ENCODE measurements at places on chromosomes 12 and 14.

- no peak overlapping the region for H3K27ac ChIP-seq
- no peak overlapping the region for H3K4me3 ChIP-seq
- no peaks in the 10 kb centered on the region for H3K4me1 ChIP-seq
- H3K36me3 ChIP-seq: no peaks in the 10 kb centered on the region
- H3K27me3 ChIP-seq: no peaks in the 10 kb centered on the region
Measured at GRCh38 chr14:88002421-88003075, 2.4 kb upstream of the GPR65 start.

- no peak for DNase-seq
- H3K27me3 ChIP-seq: no peaks in the 10 kb centered on the region
- H3K4me3 ChIP-seq: no peak overlapping the region
- H3K27ac ChIP-seq: peak overlapping the region; percentile 45
- no peaks in the 10 kb centered on the region for H3K36me3 ChIP-seq
Measured at GRCh38 chr12:113071135-113072112, 14.9 kb downstream of the DTX1 start.

GRCh38 chr14:104116756-104117340 lies 21.5 kb upstream of the KIF26A start:
- H3K27me3 ChIP-seq: peaks cover 43% of the 10 kb centered on the region
- H3K4me1 ChIP-seq: no peaks in the 10 kb centered on the region
- H3K36me3 ChIP-seq: no peaks in the 10 kb centered on the region

GRCh38 chr14:70257526-70257925 lies 68.8 kb upstream of the SLC8A3 start:
- H3K36me3 ChIP-seq: no peaks in the 10 kb centered on the region
- no peak overlapping the region for H3K4me3 ChIP-seq
- H3K27me3 ChIP-seq: no peaks in the 10 kb centered on the region

DNA sequence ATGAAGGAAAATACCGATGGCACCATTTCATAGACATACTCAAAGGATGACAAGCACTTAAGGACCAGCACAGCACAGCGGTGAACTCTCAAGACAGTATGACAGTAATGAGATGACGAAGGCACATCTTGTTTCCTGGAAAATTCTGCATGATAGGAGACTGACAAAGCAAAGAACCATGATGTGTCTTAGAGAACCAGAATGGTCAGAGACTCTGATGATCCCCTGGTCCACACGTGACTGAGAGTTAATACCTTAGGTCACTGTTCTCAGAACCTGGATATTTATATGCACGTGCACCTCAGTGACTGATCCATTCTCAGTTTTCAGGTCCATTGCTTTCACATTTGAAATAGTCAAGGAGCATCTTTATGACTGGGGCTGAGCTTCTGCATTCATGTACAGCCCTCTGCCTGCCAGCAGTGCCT lies 35.3 kb downstream of the PROX2 start:
- H3K36me3 ChIP-seq: peaks cover 12% of the 10 kb centered on the region
- no peak for DNase-seq
- no peak overlapping the region for H3K27ac ChIP-seq
- H3K4me1 ChIP-seq: no peaks in the 10 kb centered on the region
- no peaks in the 10 kb centered on the region for H3K27me3 ChIP-seq

- no peaks in the 10 kb centered on the region for H3K36me3 ChIP-seq
- no peak overlapping the region for H3K27ac ChIP-seq
- no peaks in the 10 kb centered on the region for H3K4me1 ChIP-seq
- DNase-seq: no peak
Measured at GRCh38 chr12:39123580-39124253, 218.3 kb upstream of the CPNE8 start.

GRCh38 chr14:100725587-100726387 lies 905 bp upstream of the DLK1 start:
- DNase-seq: no peak
- no peaks in the 10 kb centered on the region for H3K4me1 ChIP-seq
- H3K27ac ChIP-seq: no peak overlapping the region
- H3K36me3 ChIP-seq: no peaks in the 10 kb centered on the region

DNA sequence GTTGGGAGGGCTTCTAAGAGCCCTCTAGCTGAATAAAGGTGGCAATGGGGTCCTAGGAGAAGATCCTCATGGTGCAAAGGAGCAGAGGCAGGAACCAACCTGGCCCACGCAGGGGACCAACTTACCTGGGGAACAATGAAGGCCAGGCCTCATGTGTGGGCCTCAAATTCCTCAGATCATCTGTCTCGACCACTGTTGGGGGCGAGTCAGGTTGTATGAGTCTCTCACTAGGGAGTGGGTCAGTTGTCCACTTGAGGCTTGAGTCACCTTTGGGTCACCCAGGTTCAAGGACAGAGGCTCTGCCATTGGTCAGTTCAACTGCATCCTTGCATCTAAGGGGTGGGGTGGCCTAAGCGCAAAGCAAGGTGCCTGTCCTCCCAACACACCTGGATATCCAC lies 43.7 kb upstream of the BDKRB2 start:
- H3K4me3 ChIP-seq: no peak overlapping the region
- H3K36me3 ChIP-seq: no peaks in the 10 kb centered on the region
- DNase-seq: no peak
- H3K27ac ChIP-seq: no peak overlapping the region
- no peaks in the 10 kb centered on the region for H3K27me3 ChIP-seq
- H3K4me1 ChIP-seq: no peaks in the 10 kb centered on the region

DNA sequence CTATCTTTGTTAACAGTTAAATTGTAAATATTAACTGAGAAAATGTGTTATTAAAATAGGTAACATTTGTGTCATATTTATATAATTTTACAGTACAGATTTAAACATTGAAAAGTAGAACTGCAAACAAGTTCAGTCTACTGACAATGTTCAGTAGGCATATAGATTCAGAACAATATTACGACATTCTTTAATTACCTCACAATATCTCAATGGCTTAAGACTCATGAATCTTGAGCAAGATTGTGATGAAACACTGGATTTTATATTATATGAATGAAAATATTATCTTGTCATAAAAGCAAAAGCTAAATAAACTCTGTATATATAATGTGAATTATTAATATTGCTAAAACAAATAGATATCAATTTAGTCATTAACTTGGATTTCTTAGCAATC lies 194.9 kb downstream of the ADAMTS20 start:
- H3K36me3 ChIP-seq: no peaks in the 10 kb centered on the region
- H3K4me3 ChIP-seq: no peak overlapping the region

DNA sequence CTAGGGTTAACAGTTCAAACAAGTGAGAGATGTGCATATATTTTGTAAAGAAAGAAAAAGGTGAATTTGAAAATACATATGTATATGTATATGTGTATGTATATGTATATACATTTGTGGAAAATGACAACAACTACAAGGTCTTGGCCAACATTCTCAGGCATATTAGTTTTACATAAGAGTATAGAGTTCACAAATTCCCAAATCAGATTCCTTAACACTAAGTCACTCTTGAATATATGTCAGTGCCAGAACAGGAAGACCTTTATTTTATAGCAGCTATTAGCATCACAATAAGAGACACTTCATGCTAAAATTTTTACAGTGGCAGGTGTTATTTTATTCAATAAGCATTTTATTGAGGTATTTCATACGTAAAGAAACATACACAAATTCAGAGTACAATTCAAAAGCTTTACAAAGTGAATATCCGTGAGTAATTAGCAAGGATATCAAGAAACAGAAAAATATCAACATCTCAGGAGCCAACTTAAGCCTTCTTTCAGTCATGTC lies 179.7 kb downstream of the SLC6A15 start:
- H3K4me3 ChIP-seq: no peak overlapping the region
- DNase-seq: no peak
- H3K27ac ChIP-seq: no peak overlapping the region
- H3K36me3 ChIP-seq: no peaks in the 10 kb centered on the region
- H3K4me1 ChIP-seq: no peaks in the 10 kb centered on the region

DNA sequence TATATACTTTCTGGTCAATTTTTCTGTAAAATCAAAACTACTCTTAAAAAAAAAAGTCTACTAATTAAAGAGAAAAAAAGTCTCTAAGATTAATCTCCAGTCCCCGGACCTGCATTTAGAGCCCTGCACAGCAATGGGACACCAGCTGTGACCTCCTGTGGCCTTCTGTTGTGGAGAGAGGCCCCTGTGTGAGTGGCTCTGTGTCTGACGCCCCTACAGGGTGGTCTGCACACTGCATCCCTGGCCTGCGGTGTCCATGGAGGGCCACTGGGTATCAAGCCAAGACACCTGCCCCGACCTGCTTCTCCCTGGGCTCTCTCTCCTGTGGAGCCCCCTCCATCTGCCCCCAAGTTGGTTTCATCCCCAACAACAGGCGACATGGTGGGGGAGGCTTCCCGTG lies 248.0 kb upstream of the DIO3 start:
- H3K4me1 ChIP-seq: no peaks in the 10 kb centered on the region
- DNase-seq: no peak
- no peaks in the 10 kb centered on the region for H3K36me3 ChIP-seq
- H3K27me3 ChIP-seq: no peaks in the 10 kb centered on the region

DNA sequence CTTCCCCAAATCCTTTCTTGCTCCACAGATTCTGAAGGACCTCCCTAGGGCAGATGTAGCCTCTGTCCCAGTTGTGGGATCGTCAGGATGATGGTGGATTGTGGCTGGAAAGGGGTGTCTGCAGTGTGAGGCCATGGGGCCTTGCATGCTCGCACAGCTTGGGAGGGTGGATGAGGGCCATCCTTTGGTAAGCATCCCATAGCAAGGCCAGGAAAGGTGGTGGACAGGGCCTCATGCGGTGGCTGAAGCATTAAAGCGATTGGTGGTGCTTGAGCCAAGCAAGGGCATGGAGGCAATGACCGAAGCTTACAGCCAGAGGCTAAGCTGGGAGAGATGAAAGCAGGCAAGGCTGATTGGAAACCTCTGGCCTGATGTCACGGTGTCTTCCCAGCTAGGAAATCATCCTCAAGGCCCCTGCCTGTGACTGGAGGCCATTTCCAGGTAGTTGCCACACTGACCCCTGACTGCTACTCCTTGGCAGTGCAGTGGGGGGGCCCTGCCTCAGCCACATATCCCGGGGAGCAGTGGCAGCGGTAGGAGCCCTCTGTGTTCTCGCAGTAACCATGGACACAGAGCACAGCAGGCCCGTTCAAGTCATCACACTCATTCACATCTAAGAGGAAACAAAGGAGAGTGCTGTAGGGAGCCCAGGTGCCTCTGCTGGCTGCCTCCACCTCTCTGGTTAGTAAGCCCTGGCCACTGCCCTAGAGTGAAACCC lies 7.0 kb downstream of the ISCA2 start:
- H3K27ac ChIP-seq: no peak overlapping the region
- no peaks in the 10 kb centered on the region for H3K4me1 ChIP-seq
- H3K27me3 ChIP-seq: no peaks in the 10 kb centered on the region
- DNase-seq: no peak
- H3K36me3 ChIP-seq: no peaks in the 10 kb centered on the region
- no peak overlapping the region for H3K4me3 ChIP-seq

GRCh38 chr14:83491091-83491490 lies 1957.4 kb upstream of the SEL1L start:
- no peak overlapping the region for H3K27ac ChIP-seq
- H3K4me3 ChIP-seq: no peak overlapping the region
- no peaks in the 10 kb centered on the region for H3K4me1 ChIP-seq
- DNase-seq: no peak

DNA sequence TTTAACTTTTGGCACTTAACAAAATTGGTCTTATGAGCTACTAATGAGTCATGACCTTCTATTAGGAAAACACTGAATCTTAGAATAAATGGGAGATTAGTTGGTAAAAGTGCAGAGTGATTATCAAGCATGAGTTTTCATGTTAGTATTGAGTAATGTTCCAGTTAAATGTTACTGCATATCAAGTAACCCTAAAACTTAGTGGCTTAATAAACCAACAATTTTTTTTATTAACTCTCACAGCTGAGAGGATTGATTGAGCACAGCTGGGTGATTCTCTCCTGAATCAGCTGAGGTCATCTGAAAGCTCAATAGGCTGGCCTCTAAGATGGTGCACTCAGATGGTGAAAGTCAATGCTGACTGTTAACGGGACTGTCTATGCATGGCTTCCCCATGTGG lies 248.6 kb downstream of the BCL11B start:
- DNase-seq: no peak
- no peak overlapping the region for H3K27ac ChIP-seq
- no peak overlapping the region for H3K4me3 ChIP-seq
- H3K27me3 ChIP-seq: no peaks in the 10 kb centered on the region
- H3K36me3 ChIP-seq: no peaks in the 10 kb centered on the region
- no peaks in the 10 kb centered on the region for H3K4me1 ChIP-seq

DNA sequence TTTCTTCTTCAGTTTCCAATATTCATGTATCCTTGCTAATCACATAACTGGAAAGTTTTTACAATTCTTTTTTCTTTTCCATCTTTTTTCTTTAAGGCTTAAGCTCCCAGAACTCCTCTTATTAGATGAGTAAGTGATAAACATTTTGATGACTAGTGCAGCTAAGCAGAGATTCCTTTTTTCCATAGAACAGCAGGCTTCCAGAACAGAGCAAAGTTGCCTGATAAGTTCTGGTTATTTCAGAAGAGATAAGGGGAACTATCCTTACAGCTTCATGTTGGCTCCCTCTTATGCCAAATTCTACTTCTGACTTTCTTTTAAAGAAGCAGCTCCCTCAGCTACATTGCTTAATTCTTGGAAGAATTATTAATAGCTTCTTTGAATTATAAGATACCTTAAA lies 194.7 kb upstream of the FAR2 start:
- no peaks in the 10 kb centered on the region for H3K27me3 ChIP-seq
- DNase-seq: no peak
- H3K36me3 ChIP-seq: no peaks in the 10 kb centered on the region
- H3K4me3 ChIP-seq: no peak overlapping the region
- H3K4me1 ChIP-seq: no peaks in the 10 kb centered on the region
- no peak overlapping the region for H3K27ac ChIP-seq

- H3K27ac ChIP-seq: no peak overlapping the region
- no peaks in the 10 kb centered on the region for H3K36me3 ChIP-seq
- H3K4me1 ChIP-seq: no peaks in the 10 kb centered on the region
- no peak overlapping the region for H3K4me3 ChIP-seq
- no peaks in the 10 kb centered on the region for H3K27me3 ChIP-seq
- DNase-seq: no peak
Measured at GRCh38 chr12:89783359-89784060, 74.9 kb upstream of the ATP2B1 start.

- H3K36me3 ChIP-seq: no peaks in the 10 kb centered on the region
- peaks cover 36% of the 10 kb centered on the region for H3K27me3 ChIP-seq
- H3K4me3 ChIP-seq: peak within 1 kb of the TSS; percentile 34
- DNase-seq: no peak
- H3K27ac ChIP-seq: no peak within 1 kb of the TSS
Measured at GRCh38 chr14:63045234-63045611, at the start of gene KCNH5. TSS of gene KCNH5 (minus strand) at chr14:63045458. CDS start at chr14:63045186, 272 bp downstream.

DNA sequence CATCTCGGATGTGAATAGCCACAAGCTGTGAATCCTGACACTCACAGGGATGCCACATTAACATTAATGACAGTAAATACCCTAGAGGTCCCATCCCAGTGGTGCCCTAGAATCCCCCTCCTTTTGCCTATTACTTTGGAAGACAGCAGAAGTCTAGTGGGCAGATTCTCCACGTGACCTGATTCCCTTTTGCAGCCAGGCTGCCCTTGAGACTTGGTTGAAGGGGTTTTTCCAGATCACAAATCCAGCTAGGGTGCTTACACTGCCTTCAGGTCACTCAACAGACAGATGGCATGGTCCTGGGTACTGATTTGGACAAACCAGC lies 8.7 kb downstream of the HDAC7 start:
- peak overlapping the region; percentile 90 for H3K27ac ChIP-seq
- peaks cover 97% of the 10 kb centered on the region for H3K4me1 ChIP-seq
- H3K4me3 ChIP-seq: no peak overlapping the region
- no peaks in the 10 kb centered on the region for H3K27me3 ChIP-seq
- no peaks in the 10 kb centered on the region for H3K36me3 ChIP-seq

- H3K4me3 ChIP-seq: no peak overlapping the region
- H3K27me3 ChIP-seq: no peaks in the 10 kb centered on the region
- DNase-seq: no peak
- peaks cover 10% of the 10 kb centered on the region for H3K4me1 ChIP-seq
Measured at GRCh38 chr12:466762-467161, 7.0 kb downstream of the B4GALNT3 start.

GRCh38 chr12:64058541-64059265 lies 163.4 kb downstream of the KICS2 start:
- no peaks in the 10 kb centered on the region for H3K4me1 ChIP-seq
- H3K27ac ChIP-seq: no peak overlapping the region
- DNase-seq: no peak
- H3K27me3 ChIP-seq: no peaks in the 10 kb centered on the region
- no peaks in the 10 kb centered on the region for H3K36me3 ChIP-seq
